HT1080 (cell line): ENCODE measurements at places on chromosomes 7 and 10.
A peak's percentile ranks its signal among the peaks of the same experiment; 100 is the strongest.

DNA sequence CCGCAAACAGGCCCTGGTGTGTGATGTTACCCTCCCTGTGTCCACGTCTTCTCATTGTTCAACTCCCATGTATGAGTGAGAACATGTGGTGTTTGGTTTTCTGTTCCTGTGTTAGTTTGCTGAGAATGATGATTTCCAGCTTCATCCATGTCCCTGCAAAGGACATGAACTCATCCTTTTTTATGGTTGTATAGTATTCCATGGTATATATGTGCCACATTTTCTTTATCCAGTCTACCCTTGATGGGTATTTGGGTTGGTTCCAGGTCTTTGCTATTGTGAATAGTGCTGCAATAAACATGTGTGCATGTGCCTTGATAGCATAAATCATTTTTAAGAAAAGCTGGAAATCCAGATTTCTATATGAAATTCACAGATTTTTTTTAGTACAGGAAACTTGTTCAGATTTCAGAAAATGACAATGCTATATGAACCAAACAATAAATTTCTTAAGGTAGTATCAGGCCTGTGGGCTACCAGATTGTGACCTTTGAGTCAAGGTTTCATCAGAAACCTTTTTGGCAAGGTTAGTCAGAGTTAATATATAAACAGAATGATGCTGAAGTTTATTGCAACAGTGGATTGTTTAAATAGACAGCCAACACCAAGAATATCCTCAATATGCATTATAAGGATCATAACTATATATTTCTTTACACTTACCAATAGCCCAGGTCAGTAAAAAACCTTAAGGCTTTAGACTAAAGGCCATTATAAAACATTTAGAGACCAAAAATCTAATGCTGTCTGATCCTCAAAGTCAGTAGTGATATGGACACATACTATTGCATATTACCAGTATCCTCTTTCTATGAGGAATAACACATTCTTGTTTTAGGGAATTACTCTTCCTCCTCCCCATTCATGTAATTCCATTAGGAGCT is 68.7 kb upstream of the PAPSS2 start:
- DNase-seq: no peak

- no peak for DNase-seq
Measured at GRCh38 chr10:99913831-99914235, 95.9 kb downstream of the DNMBP start.

GRCh38 chr10:4307910-4308309 is 518.1 kb upstream of the AKR1E2 start:
- no peak for DNase-seq

DNA sequence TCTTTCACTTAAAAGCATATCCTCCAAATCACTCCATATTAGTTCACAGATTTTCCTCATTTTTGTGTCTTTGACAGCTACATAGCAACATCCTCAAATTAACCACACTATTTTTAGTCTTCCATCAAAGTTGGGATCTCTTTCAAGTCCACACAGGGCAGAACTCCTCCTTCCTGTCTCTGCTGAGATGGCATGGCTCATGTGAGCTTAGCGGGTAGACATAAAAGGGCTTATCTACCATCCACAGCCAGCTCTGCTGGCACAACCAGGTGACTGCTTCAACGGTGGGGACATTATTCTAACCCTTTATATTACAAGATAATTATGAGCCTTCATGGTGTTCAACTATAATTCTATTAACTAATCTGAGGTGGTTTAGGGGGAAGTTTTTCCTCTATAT is 35.5 kb downstream of the ICA1 start:
- no peak for DNase-seq

DNA sequence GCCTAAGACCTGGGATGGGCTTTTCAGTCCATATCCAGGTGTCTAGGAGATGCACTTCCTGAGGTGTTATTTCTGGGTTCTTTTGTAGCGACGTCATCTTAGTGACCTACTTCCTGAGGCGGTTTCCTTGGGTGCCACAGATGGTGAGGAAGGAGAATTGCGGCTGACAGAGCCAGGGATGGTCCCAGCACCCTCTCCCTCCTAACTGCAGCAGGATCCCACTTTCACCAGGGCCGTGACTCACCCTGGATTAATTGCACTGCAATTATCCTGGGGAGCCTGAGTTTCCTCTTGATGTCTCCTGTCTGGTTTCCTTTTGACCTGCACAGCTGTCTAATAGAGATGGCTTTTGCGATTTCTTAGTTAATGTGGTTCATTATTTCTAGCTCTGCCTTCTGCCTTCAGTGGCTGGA is 271.7 kb downstream of the TCF7L2 start:
- DNase-seq: peak; percentile 78

- no peak for DNase-seq
Measured at GRCh38 chr7:24786306-24786705, 29.0 kb upstream of the GSDME start.

DNA sequence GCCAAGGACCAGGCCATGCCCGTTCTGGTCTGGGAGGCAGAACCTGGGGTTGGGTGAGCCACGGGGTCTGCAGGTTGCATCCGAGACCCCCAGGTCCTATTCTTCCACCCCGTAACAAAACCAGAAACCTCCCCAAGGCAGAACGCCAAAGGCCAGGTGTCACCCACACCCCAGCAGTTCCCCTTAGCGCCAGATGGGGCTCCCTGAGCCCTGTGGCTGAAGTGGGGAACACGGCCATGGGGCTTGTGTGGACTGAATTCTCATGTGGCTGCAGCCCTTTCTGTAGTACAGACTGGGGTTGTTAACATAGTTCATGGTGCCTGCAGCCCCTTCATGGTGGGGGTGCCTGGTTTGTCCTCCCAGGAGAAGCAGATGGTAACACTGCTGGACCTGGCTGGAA is 10.2 kb downstream of the BRI3 start:
- no peak for DNase-seq

GRCh38 chr7:2807845-2808772 is 36.0 kb downstream of the GNA12 start:
- DNase-seq: no peak

- DNase-seq: no peak
Measured at GRCh38 chr10:43983856-43984271, 335.2 kb upstream of the ZNF32 start.

GRCh38 chr7:122363144-122363543 is 58.6 kb upstream of the FEZF1 start:
- DNase-seq: no peak

GRCh38 chr7:155054761-155055160 is 15.4 kb upstream of the HTR5A start:
- DNase-seq: no peak

GRCh38 chr7:108526768-108527017 is 758 bp upstream of the PNPLA8 start:
- no peak for DNase-seq

DNA sequence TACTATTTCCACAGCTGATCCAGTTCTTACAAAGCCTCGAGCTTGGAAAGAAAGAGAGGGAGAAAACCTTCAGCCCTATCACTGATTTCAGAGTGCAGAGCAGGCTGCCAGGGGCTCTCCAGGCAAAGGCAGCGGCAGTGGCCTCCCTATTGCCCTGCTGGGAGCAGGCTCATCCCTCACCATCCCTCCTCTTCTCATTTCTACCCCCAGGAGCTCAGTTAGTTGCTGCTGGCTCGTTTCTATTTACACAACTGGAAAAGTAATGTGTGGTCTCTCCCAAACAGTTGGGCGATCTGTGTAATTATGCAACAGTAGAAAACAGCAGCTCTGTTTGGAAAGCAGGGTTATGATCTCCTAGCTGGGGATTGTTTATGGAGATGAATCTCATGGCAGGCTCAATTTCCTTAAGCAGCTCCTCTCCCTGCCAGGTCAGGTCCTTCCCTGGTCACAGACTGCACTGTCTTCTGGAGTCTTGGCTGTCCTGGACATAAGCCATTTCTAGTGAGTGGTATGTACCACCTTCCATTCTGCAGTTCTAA is 28.7 kb upstream of the TNS3 start:
- DNase-seq: no peak

DNA sequence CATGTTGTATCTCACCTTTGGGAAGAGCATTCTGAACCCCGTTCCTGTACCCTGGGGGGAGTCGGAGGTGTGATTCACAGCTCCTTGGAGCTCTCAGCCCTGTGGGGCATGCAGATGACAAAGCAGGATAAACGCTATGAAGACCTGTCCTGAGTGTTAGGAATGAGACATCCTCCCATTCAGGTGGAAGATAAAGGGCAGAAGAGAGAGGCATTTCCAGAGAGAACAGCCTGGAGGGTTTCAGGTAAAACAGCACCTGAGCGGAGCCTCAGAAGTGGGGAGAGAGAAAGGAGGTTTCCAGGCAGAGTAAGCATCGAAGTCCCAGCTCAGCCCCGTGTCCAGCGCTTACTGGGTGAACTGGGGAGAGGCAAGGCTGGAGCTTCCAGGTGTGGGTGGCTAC is 288.9 kb downstream of the KLF6 start:
- no peak for DNase-seq

- DNase-seq: no peak
Measured at GRCh38 chr10:125076121-125076825, 84.1 kb downstream of the CTBP2 start.

DNA sequence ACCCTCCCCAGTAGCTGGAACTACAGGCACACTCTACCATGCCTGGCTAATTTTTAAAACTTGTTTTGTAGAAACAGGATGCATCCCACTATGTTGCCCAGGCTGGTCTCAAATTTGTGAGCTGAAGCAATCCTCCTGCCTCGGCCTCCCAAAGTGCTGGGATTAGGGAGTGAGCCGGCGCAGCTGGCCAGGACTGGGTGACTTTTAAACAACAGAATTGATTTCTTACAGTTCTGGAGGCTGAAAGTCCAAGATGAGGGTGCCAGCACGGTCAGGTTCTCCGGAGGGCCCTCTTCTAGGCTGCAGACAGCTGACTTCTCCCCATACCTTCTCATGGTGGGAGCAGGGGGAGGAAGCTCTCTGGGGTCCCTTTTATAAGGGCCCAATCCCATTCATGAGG is 75.2 kb upstream of the CHST15 start:
- no peak for DNase-seq

DNA sequence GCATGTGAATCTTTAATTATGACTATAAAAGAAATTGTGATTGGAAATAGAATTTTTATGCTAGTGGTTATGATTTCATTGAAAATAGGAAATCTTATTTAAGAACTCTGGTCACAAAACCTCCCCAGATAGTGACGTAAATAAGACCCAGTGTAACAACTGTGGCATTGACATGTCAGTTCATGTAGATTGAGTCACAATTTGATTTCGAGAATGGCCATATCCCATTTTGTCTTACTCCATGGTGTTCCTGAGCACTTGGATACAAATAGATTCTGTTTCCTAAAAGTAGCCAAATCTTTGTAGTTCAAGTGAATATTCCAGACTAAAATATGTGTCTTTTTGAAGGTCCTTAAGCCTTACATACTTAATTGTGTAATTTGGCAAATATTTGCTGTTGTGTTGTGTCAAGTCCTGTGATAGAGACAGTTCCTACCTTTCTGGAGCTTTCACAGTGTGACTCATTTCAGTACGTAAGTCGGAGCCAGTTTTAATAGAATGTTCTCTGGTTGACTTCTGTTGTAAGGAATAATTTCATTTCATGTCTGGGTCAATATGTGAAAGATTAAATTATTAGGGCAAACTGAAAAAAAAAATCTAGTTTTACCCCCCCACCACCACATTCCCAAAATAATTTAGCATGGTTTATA is 37.1 kb upstream of the TOMM7 start:
- DNase-seq: no peak

- no peak for DNase-seq
Measured at GRCh38 chr10:6563075-6563474, 17.0 kb downstream of the PRKCQ start.

DNA sequence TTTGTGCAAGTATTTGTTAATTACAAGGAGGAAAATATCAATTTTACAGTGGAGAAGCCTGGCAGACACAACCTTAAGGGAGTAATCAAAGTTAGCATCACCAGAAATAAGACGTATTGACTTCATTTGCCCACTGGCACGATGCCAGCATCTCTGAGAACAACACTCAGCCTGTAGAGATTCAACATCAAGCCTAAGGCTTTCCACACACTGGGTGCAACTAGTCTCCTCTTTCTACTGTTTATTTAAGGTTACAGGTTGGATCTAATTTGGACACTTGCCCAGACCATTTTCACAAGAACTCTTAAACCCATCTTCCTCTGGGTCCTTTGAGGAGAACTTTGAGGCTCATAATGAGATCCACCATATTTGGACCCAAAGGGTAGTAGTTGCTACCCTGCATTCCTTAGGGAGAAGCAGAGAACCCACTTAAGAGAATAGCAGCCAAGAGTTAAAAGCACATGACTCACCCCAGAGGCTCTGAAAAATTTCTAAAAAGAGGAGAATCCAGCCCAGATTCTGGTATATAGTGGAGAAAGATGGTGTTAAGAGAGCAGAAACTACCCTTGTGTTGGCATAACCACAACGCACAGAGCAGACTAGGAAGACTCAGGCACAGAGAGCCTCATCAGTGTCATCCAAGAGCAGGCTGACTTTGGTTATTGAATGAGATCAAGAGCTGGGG is 97.3 kb downstream of the CCDC71L start:
- DNase-seq: no peak

DNA sequence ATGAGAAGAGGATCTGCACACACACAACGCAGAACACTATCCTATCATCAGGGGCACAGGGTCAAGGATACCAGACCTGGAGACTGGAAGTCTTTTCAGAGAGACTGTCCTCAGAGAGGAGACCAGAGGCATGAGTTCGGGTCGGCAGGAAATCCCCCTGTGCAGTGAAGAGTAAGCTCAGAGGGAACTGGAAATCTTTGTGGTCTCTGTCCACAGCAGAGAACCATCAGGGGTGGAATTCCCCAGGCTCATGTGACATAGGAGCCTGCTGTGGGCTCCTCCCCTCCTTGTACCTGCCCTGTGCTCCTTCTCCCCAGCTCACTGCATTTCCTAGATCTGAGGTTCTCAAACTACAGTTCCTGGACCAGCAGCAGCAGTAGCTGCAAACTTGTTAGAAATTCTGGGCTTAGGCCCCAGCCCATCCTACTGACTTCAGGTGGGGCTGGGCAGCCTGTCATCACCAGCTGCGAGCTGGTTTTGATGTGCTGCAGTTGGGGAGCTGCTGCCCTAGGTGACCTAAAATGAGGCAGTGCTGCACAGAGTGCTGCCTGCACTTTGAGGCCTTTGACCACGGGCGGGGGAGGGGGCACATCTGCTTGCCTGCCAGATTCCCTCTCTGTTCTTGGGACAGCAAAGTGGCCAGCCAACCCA is 2.4 kb downstream of the ZMIZ2 start:
- no peak for DNase-seq

- DNase-seq: no peak
Measured at GRCh38 chr10:79098596-79099015, 29.8 kb downstream of the ZMIZ1 start.

GRCh38 chr7:132361146-132361545 is 215.1 kb downstream of the PLXNA4 start:
- no peak for DNase-seq

- no peak for DNase-seq
Measured at GRCh38 chr10:73816917-73817729, 5.7 kb upstream of the NDST2 start.

DNA sequence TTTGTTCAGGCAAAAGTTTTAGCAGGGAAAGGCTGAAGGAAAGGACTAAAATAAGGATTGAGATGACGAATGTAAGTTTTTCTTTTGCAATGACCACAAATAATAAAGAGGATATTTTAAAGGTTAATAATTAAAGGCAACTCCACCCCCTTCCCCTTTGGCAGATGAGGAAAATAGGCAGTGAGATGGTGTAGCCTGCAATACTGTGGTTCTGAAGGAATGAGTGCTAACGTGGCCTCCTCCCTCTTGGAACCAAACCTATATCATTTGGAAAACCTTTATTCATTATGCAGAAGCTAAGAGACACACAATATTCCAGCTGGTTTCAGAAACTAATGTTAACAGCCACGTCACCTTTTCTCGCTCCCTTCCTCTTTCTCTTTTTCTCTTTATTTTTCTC is 70.9 kb upstream of the COL1A2 start:
- no peak for DNase-seq
